ENCODE measurements at places on chromosomes 3 and 15.

DNA sequence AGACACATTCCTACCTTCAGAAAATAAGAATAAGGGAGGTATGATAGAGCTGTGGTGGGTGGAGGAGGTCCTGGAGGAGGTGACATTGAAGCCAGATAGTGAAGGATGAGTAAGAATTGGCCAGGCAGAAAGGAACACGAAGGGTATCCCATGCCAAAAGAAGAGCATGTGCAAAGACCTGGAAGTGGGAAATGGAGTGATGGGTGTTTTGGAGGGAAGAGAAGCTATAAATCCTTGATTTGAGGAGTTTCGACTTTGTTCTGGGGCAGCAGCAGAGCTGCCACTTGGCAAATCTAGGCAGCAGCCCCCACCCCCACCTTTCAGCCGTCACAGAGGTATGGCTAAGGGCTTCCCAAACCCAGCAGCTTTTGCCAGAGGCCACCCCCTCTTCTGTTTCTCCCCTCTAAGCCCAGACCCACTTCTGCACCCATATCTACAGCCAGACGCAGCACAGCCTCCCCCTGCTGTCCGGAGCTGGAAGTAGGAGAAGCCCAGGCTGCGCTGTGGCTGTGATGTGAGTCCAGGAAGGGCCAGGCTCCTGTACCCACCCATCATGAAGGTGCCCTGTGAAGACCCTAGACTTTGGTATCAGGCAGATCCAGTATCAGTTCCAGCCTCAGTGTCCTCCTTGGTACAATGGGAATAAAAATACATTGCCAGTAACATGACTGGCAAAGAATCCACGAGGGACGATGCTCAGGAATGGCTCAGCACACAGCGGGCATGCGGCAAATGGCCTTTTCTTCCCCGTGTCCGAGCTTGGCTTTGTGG lies 188.7 kb upstream of the LINGO1 start:
- peak; percentile 2 for DNase-seq

GRCh38 chr3:126770096-126770495 lies 66.1 kb downstream of the CHCHD6 start:
- DNase-seq, result no peak

DNA sequence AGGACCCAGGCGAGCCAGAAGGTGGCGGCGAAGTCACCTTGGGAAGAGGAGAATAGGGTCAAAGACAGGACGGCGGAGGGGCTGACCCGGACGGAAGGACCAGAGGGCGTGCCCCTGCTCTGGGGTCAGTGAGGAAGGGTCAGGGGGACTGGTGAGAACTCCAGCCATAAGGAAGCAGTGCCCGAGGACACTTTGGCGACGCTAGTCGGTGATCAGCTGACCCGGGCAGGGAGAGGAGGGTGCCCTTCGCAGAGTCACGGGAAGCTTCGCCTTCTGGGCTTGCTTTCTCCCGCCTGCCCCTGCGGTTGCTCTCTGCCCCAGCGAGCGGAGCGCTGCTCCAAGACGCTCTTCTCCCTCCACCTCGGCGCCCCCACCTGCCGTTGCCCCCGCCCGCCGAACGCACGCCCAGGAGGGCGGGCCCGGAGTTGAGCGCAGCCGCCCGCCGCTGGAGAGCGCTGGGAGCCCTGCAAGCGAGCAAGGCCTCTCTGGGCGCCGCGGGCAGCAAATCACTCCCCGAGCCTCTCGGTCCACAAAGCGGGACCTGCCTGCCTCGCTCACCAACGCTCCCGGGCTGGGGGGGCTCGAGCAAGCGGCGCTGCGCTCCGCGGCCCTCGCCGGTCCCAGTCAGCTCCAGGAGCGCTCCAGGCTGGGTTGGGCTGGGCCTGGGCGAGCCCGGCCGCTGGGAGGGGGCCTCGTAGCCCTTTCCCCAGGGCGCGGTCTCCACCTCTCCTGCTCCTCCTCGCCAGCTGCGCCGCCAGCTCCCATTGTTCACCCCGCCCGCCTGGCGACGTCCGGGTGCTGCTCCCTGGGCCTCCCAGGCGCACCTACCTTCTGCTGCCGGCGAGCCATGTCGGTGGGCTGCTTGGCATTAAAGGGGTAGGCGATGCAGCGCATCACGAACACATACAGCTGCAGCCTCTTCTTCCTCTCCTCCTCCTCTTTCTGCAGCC lies 1.2 kb downstream of the CADPS start:
- no peak for DNase-seq

DNA sequence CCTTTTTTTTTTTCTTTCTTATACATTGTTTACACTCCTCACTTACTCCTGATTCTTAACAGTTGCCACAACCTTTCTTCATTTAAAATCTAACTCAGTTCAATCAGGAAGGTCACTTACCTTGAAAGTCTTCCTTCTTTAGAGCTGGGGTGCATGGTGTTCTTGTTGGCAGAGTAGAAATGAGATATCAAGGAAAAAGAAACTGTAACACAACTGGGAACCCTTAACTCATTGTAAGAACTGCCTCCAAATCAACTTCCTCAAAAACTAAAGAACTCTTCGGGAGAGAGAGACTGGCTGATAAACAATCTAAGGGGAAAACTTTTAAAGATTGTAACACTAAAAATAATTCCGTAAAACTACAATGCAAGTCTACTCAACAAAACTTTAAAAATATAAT lies 1.4 kb upstream of the APPL1 start:
- DNase-seq, result no peak

GRCh38 chr15:80849308-80849707 lies 70.1 kb downstream of the CEMIP start:
- DNase-seq, result no peak

DNA sequence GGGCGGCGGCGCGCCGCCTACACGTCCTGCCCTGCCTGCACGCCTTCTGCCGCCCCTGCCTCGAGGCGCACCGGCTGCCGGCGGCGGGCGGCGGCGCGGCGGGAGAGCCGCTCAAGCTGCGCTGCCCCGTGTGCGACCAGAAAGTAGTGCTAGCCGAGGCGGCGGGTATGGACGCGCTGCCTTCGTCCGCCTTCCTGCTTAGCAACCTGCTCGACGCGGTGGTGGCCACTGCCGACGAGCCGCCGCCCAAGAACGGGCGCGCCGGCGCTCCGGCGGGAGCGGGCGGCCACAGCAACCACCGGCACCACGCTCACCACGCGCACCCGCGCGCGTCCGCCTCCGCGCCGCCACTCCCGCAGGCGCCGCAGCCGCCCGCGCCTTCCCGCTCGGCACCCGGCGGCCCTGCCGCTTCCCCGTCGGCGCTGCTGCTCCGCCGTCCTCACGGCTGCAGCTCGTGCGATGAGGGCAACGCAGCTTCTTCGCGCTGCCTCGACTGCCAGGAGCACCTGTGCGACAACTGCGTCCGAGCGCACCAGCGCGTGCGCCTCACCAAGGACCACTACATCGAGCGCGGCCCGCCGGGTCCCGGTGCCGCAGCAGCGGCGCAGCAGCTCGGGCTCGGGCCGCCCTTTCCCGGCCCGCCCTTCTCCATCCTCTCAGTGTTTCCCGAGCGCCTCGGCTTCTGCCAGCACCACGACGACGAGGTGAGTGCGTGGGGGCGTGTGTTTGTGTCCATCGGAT lies 602 bp downstream of the TRIM71 start:
- DNase-seq, result no peak
